Right atrium auricular region (tissue), 2 donors: ENCODE measurements at places on chromosomes 7 and 10. TPM values are rescaled to one million over a fixed set of nuclear protein-coding genes. Genes with fewer than 3 reads are reported as not detected.

DNA sequence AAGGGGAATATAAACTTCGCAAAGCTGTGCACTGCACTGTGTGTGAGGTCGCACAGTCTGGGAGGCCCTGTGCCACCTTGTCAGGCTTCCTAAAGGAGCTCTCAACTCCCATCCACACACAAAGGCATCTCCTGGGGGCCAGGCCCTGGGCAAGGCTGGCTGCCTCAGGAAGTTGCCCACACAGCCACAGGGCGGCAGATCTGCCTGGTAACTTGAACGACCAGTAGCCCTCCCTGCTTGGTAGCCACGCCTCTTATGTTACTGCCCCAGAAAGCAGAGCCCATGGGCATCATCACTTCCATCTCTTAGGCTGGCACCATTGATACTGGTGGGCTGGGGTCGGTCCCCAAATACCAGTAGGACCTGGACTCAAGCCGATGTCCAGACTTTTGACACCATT is 82.8 kb downstream of the HECW1 start:
- no peak for DNase-seq

AZGP1 gene
- total RNA-seq, result 11.3 TPM

- no peak for DNase-seq
Observed at GRCh38 chr10:124650820-124651401, 93.3 kb downstream of the FAM53B start.

GRCh38 chr7:155073922-155074321 is 3.8 kb downstream of the HTR5A start:
- DNase-seq, result no peak

DPCD gene
- 40.3 TPM for total RNA-seq

GRCh38 chr10:38146579-38147333 is 52.6 kb downstream of the ZNF37A start:
- no peak for DNase-seq

GRCh38 chr10:96129387-96130325 is at the start of gene ZNF518A:
Gene ZNF518A (plus strand): TSS chr10:96130297. CDS start chr10:96156323, 26,026 bp downstream.
- peak; percentile 91 for DNase-seq

GRCh38 chr10:110285501-110285900 is 19.2 kb downstream of the SMNDC1 start:
- DNase-seq, result no peak

DNA sequence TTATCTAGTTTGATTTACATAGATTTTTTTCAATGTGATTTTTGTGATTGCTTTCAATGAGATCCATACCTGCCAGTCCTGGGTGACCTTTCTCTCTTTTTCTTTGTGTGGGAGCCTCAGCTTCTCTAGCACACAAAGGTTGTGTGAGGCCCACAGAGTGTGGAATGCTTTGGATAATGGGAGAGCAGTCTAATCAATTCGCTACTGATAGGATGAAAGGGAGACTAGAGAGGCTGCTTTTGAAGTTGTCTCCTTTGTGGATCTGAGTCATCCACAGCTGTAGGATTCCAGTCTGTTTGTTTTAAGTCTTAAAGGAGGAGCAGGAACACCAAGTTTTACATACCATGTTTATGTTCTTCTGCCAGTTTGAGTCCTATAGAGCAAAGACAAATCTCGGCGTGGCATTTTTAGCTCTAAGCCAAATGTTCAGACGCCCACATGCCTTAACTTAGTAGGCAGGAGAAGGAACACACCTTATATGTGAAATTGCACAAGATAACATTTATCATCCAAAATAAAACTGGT is 330.0 kb downstream of the ARL4A start:
- no peak for DNase-seq

DNA sequence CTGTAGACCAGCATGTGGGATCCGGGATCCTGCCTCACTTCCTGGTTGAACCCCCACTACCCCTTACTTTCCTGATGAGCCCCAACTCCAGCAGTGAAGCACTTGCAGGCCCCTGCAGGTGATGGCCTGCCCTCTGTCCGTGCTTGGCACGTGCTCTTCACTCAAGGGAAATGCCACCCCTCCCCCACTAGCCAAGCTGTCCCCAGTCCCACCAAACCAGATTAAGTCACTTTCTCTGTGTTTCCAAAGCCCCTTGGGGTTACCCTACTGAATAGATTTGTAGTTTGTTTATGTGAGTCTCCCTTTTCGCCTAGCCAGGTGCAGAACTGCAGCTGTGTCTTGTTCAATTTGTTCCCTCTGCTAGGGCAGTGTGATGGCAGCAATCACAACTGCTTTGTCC is 121.7 kb downstream of the WDFY4 start:
- DNase-seq, result no peak

ACHE gene
- 33.0 TPM for total RNA-seq

PRKCQ gene
- total RNA-seq, result 0.43 TPM

GRCh38 chr10:27319752-27320431 is 79.3 kb upstream of the ACBD5 start:
- peak; percentile 84 for DNase-seq

DNA sequence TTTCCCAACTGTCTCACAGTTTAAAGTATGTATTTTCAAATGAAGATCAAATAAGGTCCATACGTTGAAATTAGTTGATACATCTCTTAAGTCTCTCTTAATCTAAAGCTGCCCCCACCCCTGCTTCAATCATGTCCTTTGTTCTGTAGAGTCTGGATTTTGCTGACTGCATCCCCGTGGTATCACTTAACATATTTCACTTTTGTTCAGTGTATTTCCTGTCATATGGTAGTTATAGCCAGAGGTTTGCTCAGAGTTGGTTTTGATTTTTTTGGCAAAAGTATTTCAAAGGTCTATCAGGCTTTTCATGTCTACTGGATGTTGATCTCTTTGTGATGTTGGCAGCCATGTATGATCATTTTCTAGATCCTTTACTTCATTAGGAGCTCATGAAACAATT is 54.4 kb upstream of the ARID5B start:
- DNase-seq, result no peak

DNA sequence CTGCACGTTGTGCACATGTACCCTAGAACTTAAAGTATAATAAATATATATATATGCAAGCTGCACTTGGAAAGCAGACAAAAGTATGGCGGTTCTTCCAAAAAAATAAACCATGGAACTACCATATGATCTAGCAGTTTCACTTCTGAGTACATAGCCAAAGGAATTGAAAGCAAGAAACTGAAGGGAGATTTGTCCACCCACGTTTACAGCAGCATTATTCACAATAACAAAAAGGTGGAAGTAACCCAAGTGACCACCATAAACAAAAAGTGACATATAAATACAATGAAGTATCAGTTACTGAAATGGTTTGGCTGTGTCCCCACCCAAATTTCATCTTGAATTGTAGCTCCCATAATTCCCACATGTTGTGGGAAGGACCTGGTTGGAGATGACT is 525.3 kb upstream of the CELF2 start:
- DNase-seq, result no peak

DNA sequence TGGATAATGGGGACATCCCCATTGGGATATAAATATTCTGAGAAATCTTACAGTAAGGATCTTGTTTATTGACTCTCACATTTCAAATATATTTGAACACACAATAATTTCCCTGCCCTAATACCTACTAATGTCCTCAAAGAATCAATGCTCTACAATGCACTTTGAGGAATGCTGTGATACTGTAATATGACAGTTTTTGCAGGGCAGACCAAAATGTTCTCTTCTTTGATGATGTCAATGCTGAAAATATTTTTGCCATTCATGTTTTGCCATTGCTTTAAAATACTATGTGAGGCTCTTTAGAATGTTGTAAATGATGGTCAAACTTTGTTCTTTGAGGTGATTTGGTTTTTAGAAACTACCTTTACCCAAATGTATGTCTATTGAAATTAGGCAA is 594.1 kb downstream of the INHBA start:
- no peak for DNase-seq

GRCh38 chr7:96121752-96122151 is 200.1 kb downstream of the SLC25A13 start:
- DNase-seq, result no peak

MMRN2 gene
- total RNA-seq, result 81.3 TPM

DNA sequence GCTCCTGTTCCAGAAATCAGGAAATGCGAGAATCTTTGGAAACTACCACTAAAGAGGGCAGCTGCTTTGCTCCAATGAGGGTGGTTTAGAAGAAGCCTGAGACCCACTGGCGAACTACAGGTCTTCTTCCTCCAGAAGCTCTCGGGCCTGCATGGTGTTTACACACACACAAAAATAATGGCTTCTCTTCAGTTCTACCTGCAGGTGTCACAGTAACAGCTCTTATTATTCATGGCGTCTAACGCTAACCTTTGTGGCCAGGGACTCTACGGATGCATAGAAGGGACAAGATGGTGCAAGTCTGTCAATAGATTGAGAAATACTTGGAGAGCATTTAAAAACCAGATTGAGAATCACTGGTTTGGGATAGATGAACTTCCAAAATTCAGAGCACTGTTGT is 22.4 kb downstream of the GPR141 start:
- DNase-seq, result no peak

DNA sequence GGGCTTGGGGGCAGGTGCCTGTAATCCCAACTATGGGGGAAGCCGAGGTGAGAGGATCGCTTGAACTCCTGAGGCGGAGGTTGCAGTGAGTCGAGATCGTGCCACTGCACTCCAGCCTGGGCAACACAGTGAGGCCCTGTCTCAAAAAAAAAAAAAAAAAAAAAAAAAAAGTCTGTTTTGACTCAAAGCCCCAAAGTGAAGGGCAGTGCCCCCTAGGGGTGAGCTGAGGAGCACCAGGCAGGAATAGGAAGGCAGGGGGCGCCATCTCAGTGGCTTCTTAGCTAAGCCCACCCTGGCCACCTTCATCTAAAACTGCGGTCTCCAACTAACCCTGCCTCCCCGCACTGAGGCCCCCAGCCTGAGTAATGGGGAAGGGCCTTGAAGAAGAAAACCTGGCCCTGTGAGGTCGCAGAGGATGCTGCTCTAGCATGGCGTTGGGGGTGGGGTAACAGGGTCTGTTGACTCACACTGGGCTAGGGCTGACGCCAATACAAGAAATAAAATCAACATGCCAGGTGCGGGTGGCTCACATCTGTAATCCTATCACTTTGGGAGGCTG is 9.8 kb downstream of the PODXL start:
- DNase-seq, result no peak

DNA sequence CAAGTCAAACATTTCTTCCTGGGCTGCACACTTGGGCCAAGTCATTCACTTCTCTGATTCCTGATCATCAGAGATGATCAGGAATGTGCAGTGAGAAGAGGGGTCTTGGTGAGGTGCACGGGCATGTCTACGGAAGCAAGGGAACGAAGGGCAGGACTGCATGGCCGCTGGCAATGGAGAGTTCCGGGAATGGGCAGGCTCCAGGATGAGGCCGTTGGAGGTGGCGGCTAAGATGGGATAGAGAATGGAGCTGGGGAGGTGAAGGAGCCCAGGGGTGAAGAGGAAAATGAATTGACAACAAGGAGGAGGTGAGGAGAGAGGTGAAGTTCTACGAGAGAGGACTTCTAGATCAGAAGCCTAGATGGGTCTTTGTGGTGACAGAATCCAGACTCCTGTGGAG is 260.0 kb downstream of the GRID1 start:
- no peak for DNase-seq

GRCh38 chr10:4313051-4313450 is 513.0 kb upstream of the AKR1E2 start:
- DNase-seq, result no peak

- DNase-seq, result no peak
Observed at GRCh38 chr7:134327896-134328295, 11.2 kb upstream of the SLC35B4 start.

- DNase-seq, result no peak
Observed at GRCh38 chr7:39880556-39880955, 69.5 kb upstream of the CDK13 start.

LRIT1 gene
- not detected for total RNA-seq

STEAP1B gene
- total RNA-seq, result not detected

HOXA9 gene
- not detected for total RNA-seq

DNA sequence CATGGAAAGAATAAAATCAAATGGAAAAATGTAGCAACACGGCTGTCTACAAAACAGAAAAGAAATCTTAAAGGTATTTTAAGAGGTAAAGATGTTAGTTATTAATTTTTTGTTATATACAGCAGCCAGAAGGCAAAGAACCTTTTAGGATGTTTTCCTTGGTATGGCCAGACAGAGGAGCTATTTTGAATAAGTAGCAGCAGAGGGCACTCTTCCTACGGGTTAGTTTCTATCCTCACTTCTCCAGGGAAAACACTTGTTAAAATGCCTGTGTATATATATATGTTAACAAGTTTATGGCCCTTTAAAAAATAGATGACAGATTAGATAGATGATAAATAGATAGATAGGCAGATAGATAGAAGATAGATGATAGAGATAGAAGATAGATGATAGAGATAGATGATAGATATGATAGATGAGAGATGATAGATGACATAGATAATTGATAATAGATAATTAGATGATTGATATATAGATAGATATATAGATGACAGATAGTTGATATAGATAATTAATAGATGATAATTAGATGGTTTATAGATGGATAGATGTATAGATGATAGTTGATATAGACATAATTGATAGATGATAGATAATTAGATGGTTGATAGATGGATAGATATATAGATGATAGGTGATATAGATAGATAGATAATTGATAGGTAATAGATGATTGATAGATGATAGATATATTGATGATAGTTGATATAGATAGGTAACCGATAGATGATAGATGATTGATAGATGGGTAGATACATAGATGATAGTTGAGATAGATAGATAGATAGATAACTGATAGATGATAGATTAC is 57.8 kb upstream of the WIPF3 start:
- DNase-seq, result no peak

DNA sequence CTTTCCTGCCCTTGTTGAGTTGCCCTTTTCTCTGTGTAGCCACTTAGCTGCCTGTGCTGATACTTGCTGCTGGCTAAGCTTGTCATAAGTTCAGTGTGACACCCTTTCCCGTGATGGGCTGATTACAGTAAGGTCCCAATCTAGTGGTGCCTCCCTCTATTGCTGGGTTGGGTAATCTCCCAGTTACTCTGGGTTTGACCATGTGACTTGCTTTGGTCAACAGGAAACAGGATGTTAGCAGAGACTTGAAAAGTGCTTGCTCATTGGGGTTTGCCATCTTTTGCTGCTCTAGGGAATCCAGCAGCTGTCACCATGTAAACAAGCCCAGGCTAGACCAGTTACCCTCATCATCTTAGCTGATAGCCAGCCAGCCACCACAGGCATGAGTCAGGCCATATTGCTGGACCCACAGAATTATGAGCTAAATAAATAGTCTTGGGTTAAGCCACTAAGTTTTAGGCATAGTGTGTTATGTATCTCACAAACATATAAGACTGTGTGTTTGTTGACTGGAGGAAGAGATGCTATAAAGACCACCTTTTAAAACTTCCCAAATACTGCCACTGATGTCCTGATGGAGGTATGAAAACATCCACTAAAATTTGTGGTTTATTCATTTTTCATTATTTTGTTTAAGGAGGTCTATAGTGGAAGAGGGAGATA is 4.0 kb upstream of the LEP start:
- DNase-seq, result no peak

- no peak for DNase-seq
Observed at GRCh38 chr10:70055550-70055949, 2.9 kb downstream of the MACROH2A2 start.

CNPY1 gene
- not detected for total RNA-seq
